ENCODE measurements at places on chromosomes 1 and 21. TPM values are rescaled to one million over a fixed set of nuclear protein-coding genes. Genes with fewer than 3 reads are reported as not detected.

The C1orf210 gene
- 2.8 TPM for total RNA-seq

The SLC5A9 gene
- total RNA-seq, result not detected

The OR2T35 gene
- not detected for total RNA-seq

The APCS gene
- not detected for total RNA-seq

The TFF2 gene
- total RNA-seq, result not detected

The CTSS gene
- 3.0 TPM for total RNA-seq

The WLS gene
- total RNA-seq, result 35.0 TPM

The FALEC gene
- not detected for total RNA-seq

The S100A8 gene
- 228 TPM for total RNA-seq

The SLC22A15 gene
- total RNA-seq, result 5.2 TPM

The SPATA45 gene
- total RNA-seq, result not detected

The CAPZB gene
- total RNA-seq, result 72.9 TPM

The ETNK2 gene
- total RNA-seq, result 22.0 TPM

The NOL9 gene
- 12.3 TPM for total RNA-seq

The PRAMEF13 gene
- not detected for total RNA-seq

The KRTAP19-8 gene
- total RNA-seq, result not detected

The MTARC1 gene
- total RNA-seq, result 4.8 TPM

The TMPRSS3 gene
- total RNA-seq, result not detected

The PARS2 gene
- total RNA-seq, result 4.3 TPM

The ARL8A gene
- total RNA-seq, result 32.6 TPM

The ZNF692 gene
- total RNA-seq, result 24.7 TPM

The NUDT17 gene
- total RNA-seq, result 2.8 TPM

The FMOD gene
- 0.42 TPM for total RNA-seq

The PTGFR gene
- 0.08 TPM for total RNA-seq

The HLX gene
- 0.08 TPM for total RNA-seq

The FAM78B gene
- total RNA-seq, result not detected

Measured in hair follicular keratinocyte (primary cell).